ENCODE measurements at places on chromosomes 11 and 22.
A peak's percentile ranks its signal among the peaks of the same experiment; 100 is the strongest.

- DNase-seq: no peak
These were observed 1.4 kb downstream of the HTR3B start for GRCh38 chr11:113906038-113906437.

GRCh38 chr22:46425016-46425415 lies 89.5 kb downstream of the TRMU start:
- DNase-seq: no peak

DNA sequence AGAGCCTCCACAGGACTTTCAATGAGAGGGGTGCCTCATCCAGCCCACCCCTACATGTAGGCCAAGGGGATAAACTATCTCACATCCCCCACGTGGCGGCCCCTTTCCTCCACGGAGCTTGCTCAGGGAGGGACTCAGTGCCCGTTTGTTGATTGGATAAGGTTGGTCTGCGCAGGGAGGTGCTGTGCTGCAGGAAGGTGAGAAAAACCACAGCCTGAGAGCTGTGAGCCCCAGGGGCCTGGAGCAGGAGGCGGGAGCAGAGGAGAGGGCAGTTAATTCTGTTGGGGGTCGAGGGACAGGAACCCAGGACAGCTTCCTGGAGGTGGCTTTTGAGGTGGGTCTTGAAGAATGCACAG lies 31.9 kb upstream of the ATXN10 start:
- no peak for DNase-seq

DNA sequence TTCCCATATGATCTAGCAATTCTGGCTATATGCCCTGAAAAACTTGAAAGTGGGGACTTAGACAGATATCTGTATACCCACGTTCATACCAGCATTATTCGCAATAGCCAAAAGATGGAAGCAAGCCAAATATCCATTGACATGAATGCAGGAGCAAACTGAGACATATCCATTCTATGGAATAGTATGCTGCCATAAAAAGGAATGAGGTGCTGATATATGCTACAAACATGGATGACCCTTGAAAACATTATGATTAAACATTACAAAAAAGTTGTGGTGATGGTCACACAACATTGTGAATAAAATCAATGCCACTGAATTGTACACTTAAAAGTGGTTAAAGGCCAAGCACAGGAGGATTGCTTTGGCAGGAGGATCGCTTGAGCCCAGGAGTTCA lies 25.5 kb downstream of the MFNG start:
- no peak for DNase-seq

- DNase-seq: no peak
These were observed 1321.1 kb downstream of the TBC1D22A start for GRCh38 chr22:48083502-48083901.

GRCh38 chr22:42437488-42438292 lies 5.5 kb upstream of the NFAM1 start:
- peak; percentile 67 for DNase-seq

- DNase-seq: no peak
These were observed 77.5 kb downstream of the ZBTB16 start for GRCh38 chr11:114136686-114137640.
